ENCODE measurements at places on chromosomes 2 and 18. TPM values are rescaled to one million over a fixed set of nuclear protein-coding genes. Genes with fewer than 3 reads are reported as not detected.
A peak's percentile ranks its signal among the peaks of the same experiment; 100 is the strongest.

DNA sequence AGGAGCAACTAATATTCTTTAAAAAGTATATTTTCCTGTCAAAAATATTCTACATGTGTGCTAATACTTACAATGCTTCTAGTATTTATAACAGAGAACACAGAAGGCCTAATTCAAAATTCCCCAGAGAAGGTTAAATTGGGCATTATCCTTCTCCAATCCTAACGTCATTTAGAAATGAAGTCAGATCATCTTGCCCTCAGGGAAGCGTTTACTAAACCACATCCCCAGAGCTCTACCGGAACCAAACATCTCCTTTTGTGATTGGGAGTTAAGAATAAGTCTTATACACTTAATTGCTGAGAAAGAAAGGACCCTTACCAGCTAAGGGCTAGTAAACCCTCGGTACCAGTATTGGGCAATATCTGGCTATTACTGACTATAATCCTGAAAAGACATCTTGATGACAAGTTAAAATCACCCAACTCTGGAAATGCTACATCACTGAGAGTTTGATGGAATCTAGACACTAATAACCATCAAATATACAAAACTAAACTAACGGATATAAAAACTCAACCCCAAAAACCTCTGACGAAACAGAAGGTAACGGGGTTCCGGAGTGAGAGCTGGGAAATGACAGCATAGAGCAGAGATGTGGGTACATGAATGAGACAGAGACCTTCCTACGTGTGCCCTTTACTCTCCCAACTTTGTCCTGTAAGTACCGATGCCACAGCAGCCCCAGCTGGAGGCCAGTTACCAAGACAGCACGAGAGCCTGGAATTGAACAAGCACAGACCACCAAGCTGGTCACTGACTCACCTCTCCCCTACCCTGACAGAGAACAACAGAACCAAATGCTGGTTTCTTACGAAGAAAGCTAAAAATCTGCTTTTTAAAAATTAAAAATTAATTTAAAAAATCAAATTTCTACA, 35.0 kb downstream of the WDSUB1 start:
- DNase-seq, result no peak

DNA sequence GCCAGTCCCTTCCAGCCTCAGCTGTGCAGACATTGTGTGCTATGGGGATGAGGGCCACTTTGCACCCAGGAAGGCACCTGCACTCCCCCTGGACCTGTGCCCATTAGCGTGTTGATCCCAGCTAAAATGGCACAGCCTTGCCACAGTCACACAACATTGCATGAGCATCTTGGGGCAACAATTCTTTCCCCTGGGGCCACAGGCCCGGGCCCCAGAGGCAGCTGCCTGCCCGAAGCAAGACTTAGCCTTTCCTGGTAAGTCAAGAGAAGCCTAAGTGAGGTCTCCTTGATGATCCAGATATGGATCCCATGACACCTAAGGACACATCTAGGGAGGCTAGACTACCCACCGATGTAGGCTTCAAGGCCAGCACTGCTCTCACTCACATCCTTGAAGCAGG, 202.1 kb downstream of the BCL11A start:
- peak; percentile 82 for DNase-seq

GRCh38 chr2:12087671-12088380, 341.4 kb downstream of the LPIN1 start:
- DNase-seq, result no peak

GRCh38 chr2:241550616-241551580, 7.6 kb upstream of the BOK start:
- DNase-seq, result peak; percentile 53

GRCh38 chr2:19635951-19636510, 265.8 kb downstream of the TTC32 start:
- no peak for DNase-seq

DNA sequence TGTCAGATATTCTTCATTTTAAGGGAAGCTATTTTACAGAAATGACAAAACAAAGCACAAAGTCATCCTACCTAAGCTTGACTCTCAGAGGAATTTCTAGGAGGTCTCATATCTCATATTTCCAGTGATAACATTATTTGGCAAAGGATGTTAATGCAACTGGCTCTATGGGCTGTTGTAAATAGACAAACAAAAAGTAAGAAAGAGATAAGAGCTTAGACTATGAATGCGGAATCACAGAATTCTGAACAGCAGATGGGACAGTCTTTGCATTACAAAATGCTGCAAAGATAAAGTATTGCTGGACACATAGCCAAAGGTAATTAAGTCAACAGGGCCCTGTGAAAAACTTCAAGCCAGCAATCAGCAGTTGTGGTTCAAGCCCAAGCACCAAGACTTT, 23.9 kb downstream of the PIAS2 start:
- no peak for DNase-seq

GRCh38 chr2:59440491-59440890, 1113.0 kb downstream of the BCL11A start:
- no peak for DNase-seq

GRCh38 chr2:112149866-112150435, 11.8 kb downstream of the FBLN7 start:
- no peak for DNase-seq

- DNase-seq, result no peak
These were observed 240.9 kb downstream of the RNF152 start for GRCh38 chr18:61651880-61652268.

- no peak for DNase-seq
These were observed 327.8 kb downstream of the MEIS1 start for GRCh38 chr2:66762761-66763160.

DNA sequence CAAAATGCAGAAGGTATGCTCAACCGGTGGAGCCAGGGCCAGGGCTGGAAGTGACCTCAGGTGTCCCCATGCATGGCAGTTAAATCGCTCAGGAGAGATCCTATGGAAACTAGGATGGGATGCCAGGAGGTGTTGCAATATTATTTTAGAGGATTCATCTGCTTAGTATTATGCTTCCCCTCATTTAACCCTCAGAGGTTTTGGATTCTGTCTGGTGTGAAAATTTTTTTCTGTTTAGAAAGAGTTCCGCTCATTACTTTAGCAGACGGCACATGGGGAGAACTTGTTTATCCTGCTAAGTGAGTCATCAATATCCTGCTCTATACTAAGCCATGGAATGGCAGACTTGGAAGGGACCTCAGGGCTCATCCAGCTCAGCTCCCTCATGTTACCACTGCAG, 42.5 kb downstream of the TRIB2 start:
- no peak for DNase-seq

DNA sequence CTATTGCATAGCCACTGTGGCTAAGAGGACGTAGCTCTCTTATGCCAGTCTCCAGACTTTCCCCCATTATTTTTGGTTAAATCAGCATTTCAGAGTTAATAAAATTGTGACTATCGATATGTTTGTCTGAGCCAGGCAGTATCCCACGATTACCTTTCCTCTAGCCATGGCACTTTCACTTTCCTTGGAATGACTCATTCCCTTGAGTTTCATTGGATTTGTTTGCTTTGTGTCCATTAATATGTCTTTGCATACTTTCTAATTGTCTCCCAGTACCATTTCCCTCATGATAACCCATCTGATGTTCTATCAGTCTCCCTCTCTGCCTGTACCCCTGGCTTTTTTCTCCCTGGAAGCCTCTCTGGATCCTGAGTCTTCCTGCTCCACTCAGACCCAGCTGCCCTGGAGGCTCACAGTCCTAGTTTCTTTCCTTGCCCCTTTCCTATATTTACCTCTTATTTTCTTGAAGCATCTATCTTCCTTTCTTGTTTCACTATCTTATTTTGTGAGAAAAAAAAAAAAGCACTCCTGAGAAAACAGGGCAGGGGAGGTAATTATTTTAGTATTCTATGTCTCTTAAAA, 126.1 kb downstream of the MTX2 start:
- peak; percentile 31 for DNase-seq

GRCh38 chr2:191126386-191127085, 24.3 kb downstream of the STAT4 start:
- DNase-seq, result no peak

- no peak for DNase-seq
These were observed 58.3 kb downstream of the HPCAL1 start for GRCh38 chr2:10360850-10361588.

DNA sequence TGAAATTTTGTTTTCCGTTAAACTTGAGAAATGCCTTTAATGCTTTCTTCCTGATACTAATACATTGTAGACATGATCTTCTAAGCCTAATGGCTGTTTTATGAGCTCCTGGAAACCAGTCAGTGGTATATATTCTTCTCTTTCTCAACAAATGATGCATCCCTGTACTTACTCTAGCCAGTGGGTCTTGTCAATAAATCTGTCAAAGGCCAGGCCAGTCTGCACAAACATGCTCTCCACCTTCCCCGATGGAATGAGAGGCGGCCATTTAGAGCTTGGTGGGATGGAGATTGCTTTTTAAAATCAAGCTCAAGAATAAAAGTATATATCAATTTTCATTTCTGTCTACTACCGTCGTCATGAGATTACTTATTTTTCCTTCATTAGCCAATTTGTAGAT, 140.1 kb downstream of the LYPD6B start:
- DNase-seq, result no peak

DNA sequence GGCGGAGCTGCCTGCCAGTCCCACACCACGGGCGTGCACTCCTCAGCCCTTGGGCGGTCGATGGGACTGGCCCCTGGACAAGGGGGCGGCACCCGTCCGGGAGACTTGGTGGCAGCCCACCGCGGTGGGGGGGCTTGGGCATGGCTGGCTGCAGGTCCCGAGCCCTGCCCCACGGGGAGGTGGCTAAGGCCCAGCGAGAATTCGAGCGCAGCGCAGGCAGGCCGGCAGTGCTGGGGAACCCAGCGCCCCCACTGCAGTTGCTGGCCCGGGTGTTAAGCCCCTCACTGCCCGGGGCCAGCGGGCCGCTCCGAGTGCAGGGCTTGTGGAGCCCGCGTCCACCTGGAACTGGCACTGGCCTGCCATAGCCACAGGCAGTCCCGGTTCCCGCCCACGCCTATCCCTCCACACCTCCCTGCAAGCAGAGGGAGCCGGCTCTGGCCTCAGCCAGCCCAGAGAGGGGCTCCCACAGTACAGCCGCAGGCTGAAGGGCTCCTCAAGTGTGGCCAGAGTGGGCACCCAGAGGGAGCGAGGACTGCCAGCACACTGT, 742.9 kb upstream of the DDX18 start:
- DNase-seq, result no peak

DNA sequence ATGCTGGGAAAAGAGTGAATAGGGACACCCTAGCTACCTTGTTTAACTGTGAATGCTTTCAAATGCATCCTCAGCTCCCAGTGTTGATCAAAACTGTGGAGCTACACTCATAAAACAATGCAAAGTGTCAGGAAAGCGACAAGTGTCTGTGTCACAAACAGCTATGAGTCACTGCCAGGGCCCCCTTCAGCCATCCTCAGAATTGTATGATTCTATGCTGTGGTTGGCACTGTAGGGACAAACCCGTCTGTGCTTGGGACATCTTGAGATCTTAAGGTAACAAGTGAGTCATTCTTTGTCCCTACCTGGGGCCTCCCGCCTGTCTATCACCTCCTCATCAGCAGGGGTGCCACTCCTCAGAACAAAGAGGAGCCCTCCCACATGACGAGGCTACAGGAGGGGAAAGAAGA, 42.4 kb downstream of the KLF7 start:
- no peak for DNase-seq

- DNase-seq, result no peak
These were observed 115.3 kb downstream of the FEZ2 start for GRCh38 chr2:36482576-36483214.

GRCh38 chr2:58645017-58645416, 403.9 kb upstream of the FANCL start:
- no peak for DNase-seq

GRCh38 chr18:58476516-58477256, 152.2 kb downstream of the ALPK2 start:
- no peak for DNase-seq

DNA sequence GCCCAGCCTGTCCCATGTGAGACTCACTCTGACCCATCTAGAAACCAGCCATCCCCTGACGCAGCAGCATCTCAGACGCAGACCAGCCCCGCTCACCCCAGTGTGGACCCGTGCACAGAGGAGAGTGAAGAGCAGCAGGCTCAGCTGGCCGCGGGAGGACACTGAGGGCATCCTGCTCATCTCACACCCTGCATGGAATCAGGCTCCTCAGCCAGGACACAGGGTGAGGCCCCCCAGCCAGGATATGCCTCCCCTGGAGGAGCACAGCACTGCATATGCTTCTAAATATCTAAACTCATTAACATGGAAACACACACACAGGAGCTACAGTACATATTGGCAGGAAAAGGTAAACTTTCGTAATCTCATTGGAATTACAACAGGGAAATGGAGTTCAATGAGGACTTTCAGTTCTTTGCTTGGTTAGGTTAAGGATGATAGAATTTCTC, 34.4 kb downstream of the NEMP2 start:
- DNase-seq, result no peak

- no peak for DNase-seq
These were observed 1.8 kb downstream of the SERPINB13 start for GRCh38 chr18:63588909-63589308.

DNA sequence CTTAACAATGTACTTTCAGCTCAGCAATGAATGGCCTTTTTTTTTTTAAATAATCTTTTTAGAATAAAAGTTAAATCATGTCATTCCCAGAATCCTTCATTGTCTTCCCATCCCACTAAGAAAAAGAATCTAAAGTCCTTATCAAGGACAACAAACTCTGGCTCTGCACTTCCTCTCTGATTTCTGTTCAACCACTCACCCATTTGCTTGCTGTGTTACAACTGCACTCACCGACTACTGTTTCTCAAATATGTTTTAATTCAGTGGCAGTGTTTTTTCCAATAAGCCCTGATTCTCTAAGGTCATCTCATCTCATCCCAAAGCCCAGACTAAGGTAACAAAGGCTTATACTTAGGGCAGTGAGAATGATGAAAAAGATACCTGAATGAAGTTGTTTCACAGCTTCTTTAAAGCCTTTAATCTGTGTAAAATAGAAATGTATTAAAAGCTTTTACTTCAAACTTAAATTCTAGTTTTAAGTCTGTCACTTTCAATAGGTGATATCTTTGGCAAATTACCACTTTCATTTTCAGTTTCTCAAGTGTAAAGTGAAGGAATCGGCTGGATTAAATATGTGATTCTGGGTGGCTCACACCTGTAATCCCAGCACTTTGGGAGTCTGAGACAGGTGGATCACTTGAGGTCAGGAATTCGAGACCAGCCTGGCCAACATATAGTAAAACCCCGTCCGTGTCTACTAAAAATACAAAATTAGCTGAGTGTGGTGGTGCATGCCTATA, 87.6 kb downstream of the RBBP8 start:
- DNase-seq, result no peak

CDH19 gene
- not detected for total RNA-seq

TRIM43 gene
- not detected for total RNA-seq

LRP2 gene
- not detected for total RNA-seq

IL18RAP gene
- total RNA-seq, result 4.4 TPM

ZAP70 gene
- total RNA-seq, result not detected
